ENCODE measurements at places on chromosomes 16 and 17.

- DNase-seq: no peak
Observed at GRCh38 chr17:50608700-50609379, 25.8 kb upstream of the ABCC3 start.

GRCh38 chr16:2009164-2009711 lies 383 bp downstream of the ZNF598 start:
- no peak for DNase-seq

- DNase-seq: no peak
Observed at GRCh38 chr17:38456031-38456815, 28.0 kb downstream of the ARHGAP23 start.

DNA sequence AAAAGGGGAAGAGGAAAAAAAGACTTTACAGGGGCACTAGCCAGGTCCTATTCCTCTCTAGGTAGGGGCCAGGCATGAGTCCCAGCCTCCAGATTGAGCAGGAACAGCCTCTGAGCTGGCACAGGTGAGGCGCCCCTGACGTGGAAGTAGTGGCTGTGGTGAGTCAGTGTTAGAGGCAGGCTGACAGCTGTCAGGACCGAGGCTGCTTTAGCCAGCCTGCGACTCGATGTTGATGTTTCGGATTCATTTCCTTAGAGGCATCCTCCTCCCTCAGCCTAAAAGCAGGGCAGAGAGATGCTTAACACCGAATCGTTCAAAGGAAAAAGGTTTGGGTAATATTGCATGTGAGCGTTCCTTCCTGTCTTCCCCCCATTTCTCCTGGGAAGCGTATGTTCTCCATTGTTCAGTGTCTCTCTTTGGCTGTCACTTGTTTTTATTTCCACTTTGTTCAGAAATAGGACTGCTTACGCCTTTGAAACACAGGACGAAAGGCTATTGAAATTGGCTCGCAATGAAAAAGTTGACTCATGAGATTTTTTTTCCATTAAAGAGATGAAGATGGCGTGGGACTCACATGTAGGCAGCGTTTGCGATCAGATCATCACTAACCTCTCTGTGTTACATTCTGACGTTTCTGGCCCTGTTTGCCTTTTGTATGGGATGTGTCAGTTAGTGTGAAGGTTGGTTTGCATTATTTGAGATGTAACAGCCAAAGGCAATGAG lies 1.3 kb downstream of the KIAA0513 start:
- no peak for DNase-seq

GRCh38 chr16:9816644-9817043 lies 365.6 kb downstream of the GRIN2A start:
- DNase-seq: no peak

- no peak for DNase-seq
Observed at GRCh38 chr16:68768771-68769170, 31.7 kb downstream of the CDH1 start.

DNA sequence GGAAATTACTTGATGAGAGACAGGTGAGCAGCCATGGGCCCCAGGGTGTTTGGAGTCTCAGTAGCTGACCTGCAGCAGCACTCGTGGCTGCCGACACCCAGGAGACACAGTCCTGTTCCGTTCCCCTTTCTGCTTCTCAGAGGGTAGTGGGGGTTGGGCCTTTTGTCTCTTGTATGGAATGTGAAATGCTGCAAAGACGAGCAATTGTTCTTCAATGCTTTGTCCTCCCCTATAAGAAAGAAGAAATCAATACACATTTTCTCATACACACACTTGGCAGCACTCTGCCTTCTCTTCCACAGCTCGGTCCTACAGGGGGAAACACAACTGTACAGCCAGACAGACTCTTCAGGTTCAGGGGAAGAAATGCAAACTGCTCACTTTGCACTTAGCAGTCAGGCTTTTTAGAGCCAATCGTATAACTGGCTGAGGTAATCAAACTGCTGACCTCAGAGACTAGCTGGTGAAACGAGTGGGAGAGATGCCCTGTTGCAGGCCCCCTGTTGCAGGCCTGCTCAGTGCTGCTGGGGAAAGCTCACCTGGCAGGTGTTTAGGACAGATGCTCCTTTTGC lies 96.7 kb downstream of the AATF start:
- no peak for DNase-seq

DNA sequence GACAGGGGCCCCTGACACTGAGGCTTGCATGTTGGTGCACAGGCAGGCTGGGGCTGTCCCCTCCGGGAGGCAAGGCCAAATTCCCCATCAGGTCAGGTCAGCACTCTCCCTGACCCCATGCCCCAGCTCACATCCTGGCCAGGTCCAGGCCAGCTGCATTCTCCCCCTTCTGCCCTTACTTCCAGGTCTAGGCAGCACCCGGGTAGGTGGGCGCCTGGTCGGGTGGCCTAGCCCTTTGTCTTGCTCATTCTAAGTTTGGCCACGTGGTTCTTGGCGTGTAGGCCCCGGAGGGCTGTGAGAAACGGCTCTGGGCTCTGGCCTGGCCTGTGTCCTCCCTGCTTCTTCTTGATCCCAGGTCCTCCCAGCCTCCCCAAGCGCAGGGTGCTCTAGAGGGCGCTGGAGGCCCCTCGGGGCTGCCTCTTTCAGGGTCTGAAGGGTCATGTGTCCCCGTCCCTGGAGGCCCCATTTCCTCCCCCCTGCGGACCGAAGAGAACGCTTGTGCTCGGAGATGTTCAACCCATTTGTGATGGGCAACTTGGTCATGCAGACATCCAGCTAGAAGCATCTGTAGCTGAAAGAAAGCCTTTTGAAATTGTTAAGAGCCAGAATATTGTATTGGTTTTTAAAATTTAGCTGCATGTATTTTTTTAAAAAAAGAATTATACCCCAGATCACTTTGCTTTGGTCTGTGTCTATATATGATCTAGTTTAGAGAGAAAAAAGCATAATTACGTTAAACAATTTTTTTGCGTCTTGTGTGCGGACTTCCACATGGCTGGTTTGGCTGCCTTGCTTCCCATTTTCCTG lies 6.7 kb downstream of the BAHCC1 start:
- DNase-seq: no peak

GRCh38 chr16:89958596-89958995 lies 10.0 kb downstream of the DEF8 start:
- DNase-seq: no peak

- DNase-seq: no peak
Observed at GRCh38 chr17:21419299-21420239, 43.4 kb downstream of the KCNJ12 start.

GRCh38 chr16:50954469-50954868 lies 196.6 kb downstream of the SALL1 start:
- no peak for DNase-seq

- DNase-seq: no peak
Observed at GRCh38 chr17:58324409-58325288, 3.9 kb downstream of the TSPOAP1 start.

GRCh38 chr17:62920300-62920699 lies 45.7 kb upstream of the TANC2 start:
- no peak for DNase-seq

- DNase-seq: no peak
Observed at GRCh38 chr16:24634919-24635318, 94.5 kb upstream of the TNRC6A start.
